Chondrocyte (in vitro differentiated cells): ENCODE measurements at places on chromosomes 7 and 10. TPM values are rescaled to one million over a fixed set of nuclear protein-coding genes. Genes with fewer than 3 reads are reported as not detected.

MEOX2 gene
- total RNA-seq = 8.4 to 20.0 TPM (median 8.9 TPM) in 3 replicates

- DNase-seq = no peak
These were observed 18.1 kb upstream of the ATAD1 start for GRCh38 chr10:87836098-87836497.

DNA sequence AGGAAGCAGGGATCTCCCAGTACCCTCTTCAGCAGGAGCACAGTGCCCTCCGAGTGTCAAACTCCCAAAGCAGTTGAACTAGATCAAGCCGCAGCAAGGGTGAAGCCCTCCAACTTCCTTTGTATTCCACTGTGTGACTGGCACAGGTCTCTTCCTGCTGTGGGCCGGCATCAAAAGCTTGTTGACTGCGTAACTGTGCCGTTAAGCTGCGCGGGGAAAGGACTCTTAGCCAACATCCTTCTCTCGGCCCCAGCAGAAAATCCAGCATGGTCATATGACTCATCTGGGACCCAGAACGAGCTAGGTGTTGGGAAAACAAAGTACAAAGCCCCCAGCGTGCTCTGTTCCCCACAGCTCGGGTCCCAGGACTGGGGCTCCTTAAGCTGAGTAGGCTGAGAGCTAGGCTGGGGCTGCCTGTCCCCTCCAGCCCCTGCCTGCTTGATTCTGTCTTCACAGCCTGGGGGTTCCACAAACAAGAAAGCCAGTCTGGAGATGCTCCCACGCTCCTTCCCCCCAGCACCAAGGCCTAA, 52.2 kb downstream of the COL17A1 start:
- DNase-seq = no peak

ITIH5 gene
- total RNA-seq = 3.4 to 19.5 TPM (median 4.1 TPM) in 3 replicates

HOXA6 gene
- not detected in 3 replicates for total RNA-seq

DNA sequence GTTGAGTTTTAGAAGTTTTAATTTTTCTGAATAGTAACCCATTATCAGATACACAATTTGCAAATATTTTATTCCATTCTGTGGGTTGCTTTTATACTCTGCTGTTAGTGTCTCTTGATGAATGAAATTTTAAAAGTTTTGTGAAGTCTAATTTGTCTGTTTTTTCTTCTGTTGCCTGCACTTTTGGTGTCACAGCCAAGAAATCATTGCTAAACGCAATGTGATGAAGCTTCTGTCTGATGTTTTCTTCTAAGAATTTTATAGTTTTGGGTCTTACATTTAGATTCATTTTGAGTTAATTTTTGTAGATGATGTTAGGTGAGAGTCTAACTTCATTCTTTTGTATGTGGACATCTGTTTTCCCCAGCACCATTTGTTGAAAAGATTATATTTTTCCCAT, 330.0 kb upstream of the FOXK1 start:
- DNase-seq = no peak

CNPY1 gene
- not detected in 3 replicates for total RNA-seq

TMEM184A gene
- 0.07 to 0.22 TPM (median 0.15 TPM) in 3 replicates for total RNA-seq

GRCh38 chr7:14018751-14019150, 29.3 kb upstream of the ETV1 start:
- no peak for DNase-seq

- no peak for DNase-seq
These were observed 345.5 kb upstream of the POM121L12 start for GRCh38 chr7:52689912-52690311.

SEMA4G gene
- total RNA-seq = 4.8 to 8.0 TPM (median 7.9 TPM) in 3 replicates

FRMD4A gene
- 63.9 to 129 TPM (median 124 TPM) in 3 replicates for total RNA-seq

CACNB2 gene
- total RNA-seq = 0.10 to 0.38 TPM (median 0.25 TPM) in 3 replicates

DNA sequence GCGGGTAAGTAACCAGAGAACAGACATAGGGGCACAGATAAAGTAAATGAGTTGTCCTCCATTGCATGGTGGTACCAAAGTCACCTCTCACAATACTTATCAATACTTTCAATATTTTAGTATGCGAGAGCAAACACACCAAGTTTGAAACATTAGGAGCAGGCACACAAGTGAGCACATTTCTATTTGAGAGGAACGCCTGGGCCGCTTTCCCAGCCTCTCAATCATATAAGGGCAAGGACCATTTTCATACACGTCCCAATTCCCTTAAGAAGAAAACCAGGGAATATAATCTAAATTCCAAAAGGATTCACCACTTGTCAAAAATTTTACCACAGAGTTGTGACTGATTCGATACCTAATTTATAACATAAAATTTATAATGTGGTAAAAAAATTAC, 7.5 kb downstream of the LMOD2 start:
- no peak for DNase-seq

- DNase-seq = no peak
These were observed 568.5 kb downstream of the PTPRN2 start for GRCh38 chr7:158018971-158019645.

RAB19 gene
- not detected in 3 replicates for total RNA-seq

DNA sequence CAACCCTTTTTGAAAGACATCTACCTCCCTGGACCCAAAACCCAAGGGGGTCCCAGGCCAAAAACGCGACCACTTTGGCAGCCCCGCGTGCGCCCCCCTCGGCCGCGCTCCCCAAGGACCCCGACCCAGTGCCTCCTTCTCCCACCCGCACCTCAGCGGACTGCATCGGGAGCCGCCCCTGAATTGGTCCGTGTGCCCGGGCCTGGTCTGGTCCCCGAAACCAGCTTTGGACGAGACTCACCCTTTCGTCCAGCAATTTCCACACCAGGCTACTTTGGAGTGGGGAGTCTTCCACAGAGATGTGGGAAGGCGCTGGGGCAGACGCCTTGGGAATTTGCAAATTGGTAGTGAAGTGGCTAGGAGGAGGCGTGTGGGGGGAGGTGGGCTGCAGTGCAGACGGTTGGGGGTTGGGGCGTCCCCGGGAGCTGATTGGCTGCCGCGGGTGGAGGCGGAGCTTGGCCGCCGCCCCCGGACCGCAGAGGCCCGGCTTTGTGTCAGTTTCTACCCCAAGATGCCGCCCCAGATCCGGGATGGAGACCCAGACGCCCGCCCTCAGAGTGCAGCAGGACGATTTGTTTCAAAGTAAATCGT, 16.9 kb downstream of the TCAF1 start:
- peak; percentile 96 for DNase-seq

DNA sequence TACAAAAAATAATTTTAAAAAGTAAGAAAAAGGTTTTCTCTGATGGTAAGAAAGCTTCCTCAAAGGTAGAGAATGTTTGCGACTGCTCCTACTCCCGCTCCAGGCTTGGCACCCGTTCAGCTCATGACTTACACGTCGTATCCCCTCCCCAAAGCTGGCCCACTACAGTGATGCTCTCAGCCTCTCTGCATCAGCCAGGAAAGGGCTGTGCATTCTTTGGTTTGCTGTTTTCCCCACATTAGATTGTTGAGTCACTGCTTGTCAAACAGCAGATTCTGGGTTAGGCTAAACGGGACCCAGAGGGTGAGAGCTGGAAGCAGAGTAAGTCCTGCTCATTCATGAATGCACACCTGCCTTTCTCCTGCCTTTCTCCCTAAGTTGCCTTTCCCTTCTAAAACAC, 54.7 kb upstream of the NMT2 start:
- no peak for DNase-seq

- DNase-seq = no peak
These were observed 50.9 kb downstream of the AASS start for GRCh38 chr7:122092964-122093797.

DNA sequence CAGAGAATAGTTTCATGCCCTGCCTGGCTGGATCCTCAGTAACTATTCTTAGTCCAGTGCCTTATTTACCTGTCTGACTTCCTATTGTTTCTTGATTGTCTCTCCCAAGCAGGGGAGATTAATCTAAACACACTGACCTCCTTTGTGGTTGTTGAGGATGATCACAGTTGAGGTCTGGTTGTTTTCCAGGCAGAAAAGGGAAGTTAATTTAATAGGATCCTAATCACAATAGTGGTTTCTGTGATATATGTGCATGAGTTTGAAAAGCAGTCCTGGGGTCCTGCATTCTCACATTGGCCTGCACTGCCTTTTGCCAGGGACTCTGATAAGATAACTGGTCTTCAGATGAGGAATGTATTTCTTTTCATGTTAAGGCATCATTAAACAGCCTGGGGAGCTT, 130.1 kb downstream of the SND1 start:
- no peak for DNase-seq

GNAI1 gene
- total RNA-seq = 26.1 to 29.1 TPM (median 27.4 TPM) in 3 replicates

DNA sequence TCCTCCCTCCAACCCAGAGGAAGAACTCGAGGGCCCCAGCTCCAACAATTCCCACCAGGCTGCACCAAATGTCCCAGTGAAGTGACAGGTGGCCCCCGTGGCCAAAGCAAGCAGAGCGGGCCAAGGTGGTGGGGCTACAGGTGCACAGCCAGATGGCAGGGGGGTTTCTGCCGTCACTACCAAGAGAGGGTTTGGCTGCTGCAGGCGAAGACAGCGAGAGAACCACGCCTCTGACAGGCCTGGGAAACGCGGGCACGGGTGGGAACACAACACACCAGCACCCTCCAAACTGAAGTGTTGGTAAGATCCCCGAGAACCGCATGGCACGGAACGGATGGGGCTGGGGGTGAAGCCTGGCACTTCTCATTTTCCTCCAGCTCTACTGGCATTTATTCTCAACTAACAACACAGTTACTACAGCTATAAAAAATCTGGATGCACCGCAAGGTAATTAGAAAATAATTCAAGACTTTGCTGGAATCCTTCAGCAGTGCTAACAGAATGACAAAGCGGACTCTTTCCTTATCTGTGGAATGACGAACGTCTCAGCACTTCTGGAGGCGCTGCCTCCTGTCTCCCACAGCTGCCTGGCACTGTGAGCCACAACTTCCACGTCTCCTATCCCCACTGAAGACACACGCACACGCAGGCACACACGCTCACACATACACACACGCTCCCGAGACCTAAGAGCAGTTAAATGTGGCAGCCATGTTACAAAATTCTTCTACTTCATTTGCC, 167.9 kb downstream of the TCERG1L start:
- DNase-seq = no peak

SUN3 gene
- total RNA-seq = not detected in 3 replicates

- peak; percentile 52 for DNase-seq
These were observed 80.8 kb upstream of the PCBD1 start for GRCh38 chr10:70969188-70969587.
